ENCODE measurements at places on chromosomes 13 and 19.

GRCh38 chr13:38166116-38166515, 183.5 kb upstream of the UFM1 start:
- no peak for DNase-seq

DNA sequence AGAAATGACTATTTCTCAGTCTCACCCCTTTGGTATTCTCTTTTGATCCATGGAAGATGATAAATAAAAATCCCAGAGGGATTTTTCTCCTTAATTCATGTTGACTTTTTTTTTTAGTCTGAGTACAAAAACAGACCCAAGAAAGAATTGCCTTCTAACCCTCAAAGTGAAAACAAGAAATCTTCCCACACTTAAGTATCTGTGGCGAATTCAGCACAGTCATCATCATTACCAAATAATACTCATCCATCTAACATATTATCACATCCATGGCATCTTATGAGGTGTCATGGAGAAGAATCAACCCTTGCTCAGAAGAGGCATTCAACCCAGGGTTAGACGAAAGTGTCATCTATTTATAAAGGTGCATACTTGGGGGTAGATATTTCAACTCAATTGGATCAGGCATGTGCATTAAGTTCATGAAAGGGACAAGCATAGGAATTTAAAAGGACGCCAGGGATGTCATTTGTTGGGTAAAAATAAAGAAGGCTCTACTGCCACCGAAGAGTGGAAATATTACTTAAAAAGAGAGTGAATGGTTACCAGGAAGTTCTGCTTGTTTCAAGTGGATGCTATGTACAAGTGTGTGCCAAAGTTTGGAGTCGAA, 101.9 kb downstream of the FLT1 start:
- DNase-seq: no peak

GRCh38 chr19:31349160-31349881, at the start of gene TSHZ3:
Gene TSHZ3 (minus strand): TSS chr19:31349436. CDS start chr19:31349219, 217 bp downstream.
- no peak for DNase-seq

DNA sequence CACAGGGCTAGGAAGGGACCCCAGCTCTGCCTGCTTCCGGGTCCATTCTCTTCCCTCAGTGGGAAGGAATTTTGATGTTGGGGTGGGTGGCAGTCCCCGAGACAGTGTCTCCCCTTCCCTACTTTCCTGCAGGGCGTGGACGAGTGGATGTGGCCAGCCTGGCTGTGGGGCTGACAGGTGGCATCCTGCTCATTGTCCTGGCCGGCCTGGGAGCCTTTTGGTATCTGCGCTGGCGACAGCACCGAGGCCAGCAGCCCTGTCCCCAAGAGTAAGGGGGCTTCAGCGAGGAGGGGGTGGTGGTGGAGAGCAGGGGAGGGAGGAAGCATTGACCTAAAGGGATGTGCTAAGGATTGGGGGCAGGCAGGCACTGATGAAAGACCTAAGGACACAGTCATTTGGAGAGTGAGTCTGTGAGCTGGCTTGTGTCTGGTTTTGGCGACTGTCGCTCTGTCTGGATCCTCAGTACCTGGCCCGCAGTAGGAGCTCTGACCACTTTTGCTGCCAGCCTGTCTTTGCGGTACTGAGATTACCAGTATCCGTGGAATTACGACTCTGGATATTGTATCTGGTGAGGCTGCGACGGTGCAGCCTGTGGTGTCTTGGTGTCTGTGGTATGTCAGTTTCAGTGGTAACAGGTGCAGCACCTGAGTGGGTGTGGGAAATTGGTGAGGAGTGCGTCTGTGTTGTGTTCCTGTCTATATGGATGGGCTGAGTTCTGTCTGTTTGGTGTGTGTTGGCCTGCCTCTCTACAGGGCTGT, 2.4 kb upstream of the PRR12 start:
- no peak for DNase-seq

DNA sequence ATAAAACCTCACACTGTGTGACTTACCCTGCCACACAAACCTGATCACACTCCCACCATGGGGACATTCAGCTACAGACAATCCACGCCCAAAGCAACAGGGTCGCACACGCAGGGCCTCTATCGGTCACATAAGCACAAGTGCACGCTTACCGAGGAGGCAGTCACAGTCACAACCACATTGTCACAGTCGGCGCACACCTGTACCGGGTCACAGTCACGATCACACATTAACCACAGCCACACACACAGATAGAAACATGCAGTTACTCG, 579 bp downstream of the ZNF566 start:
- DNase-seq: no peak

- no peak for DNase-seq
Measured at GRCh38 chr13:51596541-51596940, 12.3 kb downstream of the WDFY2 start.

Measured in left renal cortex interstitium (tissue), 4 donors.